ENCODE measurements at places on chromosomes 11 and 22. TPM values are rescaled to one million over a fixed set of nuclear protein-coding genes. Genes with fewer than 3 reads are reported as not detected.

Gene MS4A3
- not detected for total RNA-seq

Gene SLC16A8
- 0.31 TPM for total RNA-seq

Gene CARD18
- total RNA-seq = not detected

DNA sequence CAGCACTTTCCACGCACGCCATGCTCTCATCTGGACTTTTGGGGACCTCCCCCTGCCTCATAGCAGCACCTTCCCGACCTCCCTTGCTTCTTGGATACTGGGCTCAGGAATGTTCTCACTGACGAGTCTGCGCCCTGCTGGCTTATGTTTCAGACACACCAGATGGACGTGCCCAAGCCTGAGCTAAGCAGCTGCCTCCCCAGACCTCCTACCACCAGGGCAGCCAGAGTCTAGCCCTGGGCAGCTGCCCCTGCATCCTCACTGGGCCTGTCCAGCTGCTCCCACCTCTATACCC lies 13.2 kb upstream of the RGL4 start:
- DNase-seq = no peak

- DNase-seq = no peak
Measured at GRCh38 chr22:45418770-45419138, 5.3 kb downstream of the RIBC2 start.

GRCh38 chr22:31130873-31131272 lies 8.1 kb downstream of the INPP5J start:
- no peak for DNase-seq

All from kidney (tissue), 22 donors.